Left forelimb (tissue), 1 donor: ENCODE measurements at places on chromosomes 5 and 9.

DNA sequence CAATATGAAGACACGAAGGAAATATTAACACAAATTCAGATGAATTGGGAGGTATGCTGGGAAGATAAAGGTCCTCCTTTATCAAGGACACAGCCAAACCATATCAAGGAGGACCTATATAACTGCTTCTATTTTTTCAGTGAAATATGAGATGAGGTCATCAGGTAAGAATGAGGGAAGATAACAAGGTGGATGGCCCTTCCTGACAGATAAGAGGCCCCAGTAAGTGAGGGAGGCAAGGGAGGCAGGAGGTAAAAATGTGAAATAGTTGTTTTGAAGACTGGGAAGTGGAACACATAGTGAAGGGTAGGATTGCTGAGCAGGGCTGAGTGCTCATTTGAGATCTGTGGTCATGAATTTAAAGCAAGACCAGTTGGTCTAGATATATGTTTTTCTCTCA lies 60.0 kb upstream of the FOXE1 start:
- DNase-seq: no peak

DNA sequence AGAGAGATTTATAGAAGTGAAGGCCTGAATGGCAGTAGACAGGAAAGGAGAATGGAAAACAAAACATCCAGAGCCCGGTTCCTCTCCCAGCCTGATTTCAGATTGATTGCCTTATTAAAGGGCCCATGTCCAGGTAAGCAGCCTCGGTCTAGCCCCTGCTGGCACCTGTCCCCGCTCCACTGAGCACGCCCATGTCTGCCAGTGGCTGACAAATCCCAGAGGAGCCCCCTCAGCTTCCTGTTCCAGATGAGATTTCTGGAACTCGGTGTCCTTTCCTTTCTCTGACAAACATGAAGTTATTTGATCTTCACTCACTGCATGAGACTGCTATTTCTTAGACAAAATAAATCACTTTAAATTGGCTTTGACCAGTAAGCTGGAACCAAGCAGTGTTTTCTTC lies 187.0 kb upstream of the ADCY2 start:
- DNase-seq: no peak

DNA sequence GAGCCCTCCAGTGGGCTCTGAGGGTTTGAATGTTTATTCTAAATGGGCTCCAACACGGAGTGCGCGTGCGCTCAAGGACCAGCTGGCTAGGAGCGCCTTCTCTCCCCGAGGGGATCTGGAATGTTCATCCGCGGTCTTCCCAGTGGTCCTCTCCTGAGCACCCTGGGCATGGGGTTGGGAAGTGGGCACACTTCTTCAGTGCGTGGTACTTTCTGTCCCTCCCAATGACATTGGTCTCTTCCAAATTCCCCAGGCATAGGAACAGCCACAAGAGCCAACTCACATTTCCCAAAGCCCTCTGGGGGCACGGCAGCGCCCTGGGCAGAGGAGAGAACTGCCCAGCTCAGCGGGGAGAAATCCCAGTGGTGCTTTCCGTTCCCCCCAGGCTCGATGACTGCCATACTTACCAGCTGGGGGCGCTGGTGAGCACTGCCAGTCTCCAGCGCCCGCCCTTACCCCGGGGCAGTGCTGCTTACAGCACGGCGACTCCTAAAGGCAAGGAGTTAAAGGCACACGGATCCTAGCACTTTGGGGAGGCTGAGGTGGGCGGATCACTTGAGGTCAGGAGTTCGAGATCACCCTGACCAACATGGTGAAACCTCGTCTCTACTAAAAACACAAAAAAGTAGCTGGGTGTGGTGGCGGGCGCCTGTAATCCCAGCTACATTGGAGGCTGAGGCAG lies 29.9 kb upstream of the OBP2B start:
- DNase-seq: no peak

DNA sequence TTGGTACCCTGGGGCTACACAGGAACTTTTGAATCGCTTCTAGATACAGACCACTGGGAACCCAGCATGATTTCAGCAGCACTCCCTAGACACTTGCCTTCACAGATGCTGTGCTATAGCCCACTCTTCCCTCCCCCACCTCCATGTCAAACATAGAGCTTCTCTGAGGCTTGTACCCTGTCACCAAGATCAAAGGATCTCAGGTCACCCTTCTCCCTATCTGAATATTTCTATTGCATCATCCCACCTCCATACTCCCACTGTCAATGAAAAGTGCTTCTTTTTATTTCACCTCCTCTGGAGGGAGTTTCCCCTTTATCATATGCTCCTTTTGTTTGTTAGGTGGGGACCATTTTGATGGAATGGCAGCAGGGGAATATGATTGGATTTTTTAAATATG lies 29.2 kb upstream of the PHF24 start:
- no peak for DNase-seq

GRCh38 chr5:102594192-102594591 lies 95.4 kb upstream of the SLCO6A1 start:
- no peak for DNase-seq

DNA sequence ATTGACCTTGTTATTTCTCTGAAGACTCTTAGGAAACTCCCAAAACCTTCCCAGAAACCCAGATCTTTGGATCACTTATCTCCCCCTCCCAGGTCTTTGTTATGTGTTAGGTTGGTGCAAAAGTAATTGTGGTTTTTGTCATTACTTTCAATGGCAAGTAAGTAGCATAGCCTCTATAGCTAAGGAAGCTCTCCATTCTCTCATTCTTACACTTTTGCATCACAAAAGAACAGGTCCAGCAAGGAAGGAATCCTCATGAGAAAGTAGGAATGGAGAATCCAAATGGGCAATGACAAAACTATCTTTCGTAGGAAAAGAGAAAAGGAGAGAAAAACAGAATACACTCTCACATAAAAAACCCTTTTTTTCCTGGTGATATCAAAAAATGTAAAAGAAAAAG lies 81.3 kb upstream of the ELAVL2 start:
- DNase-seq: no peak

DNA sequence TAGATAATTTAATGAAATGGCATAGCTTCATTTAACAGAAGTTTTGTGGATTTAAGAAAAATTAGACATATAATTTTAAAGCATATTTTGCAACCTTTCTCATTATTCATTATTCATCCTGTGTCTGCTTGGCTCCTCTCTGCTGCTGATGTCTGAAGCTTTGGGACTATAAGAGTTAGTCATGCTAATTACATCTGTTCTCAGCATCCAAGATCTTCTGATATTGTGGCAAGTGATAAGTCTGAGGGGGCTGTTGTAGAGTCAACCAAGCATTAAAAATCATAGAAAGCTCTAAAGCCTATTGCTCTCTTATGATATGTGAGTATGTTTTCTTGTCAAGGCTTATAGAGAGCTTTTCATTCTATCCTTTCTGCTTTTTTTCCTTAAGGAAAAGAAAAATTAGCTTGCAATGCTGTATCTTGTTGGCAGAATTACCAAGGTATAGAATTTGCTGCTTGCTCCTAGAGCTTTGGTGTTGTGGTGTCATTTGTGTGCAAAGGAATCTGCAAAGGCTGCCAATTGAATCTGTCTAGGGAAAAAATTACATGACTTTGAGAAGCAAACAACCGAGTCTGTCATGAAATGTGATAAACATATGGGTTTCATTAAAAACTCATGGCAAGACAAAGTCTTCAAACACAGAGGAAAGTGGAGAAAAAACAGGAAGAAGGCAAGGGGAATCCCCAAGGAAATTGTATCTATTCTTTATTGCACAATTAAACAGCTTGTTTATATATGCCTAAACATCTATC lies 156.1 kb upstream of the DAB2 start:
- no peak for DNase-seq

DNA sequence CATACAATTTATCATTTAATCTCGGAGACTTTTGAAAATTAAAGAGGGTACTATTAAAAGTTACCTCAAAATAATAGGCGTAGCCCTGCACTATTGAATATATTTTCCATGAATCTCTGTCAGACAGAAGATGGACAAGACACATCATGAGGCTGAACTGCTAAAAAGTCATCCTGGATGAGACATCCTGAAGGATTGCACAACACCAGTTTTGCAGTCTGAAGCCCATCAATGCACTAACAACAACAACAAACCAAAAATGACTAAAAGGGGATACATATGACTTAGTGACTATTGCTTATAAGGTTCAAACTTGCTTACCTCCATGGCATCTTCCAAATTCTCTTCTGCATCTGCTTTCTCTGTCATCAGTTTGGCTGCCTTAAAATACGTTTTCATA lies 15.7 kb downstream of the LMBRD2 start:
- DNase-seq: no peak

DNA sequence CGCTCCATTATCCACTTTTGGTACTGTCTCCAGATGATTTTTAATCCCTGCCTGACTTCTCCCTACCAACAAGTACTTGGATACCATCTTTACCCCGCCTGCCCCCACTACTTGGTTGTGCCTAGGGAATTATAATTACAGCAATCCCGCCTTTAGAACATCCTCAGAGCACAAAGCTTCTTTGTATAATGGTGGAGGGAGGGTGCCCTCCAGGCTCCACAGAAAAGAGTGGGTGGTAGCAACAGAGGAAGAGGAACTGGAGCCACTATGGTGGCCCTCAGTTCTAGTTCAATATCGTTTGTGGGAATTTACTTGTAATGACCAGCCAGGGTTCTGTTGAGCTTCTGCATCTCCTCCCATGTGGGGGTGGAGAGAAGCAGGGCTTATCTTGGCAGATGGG lies 79.0 kb upstream of the RNF38 start:
- DNase-seq: no peak

DNA sequence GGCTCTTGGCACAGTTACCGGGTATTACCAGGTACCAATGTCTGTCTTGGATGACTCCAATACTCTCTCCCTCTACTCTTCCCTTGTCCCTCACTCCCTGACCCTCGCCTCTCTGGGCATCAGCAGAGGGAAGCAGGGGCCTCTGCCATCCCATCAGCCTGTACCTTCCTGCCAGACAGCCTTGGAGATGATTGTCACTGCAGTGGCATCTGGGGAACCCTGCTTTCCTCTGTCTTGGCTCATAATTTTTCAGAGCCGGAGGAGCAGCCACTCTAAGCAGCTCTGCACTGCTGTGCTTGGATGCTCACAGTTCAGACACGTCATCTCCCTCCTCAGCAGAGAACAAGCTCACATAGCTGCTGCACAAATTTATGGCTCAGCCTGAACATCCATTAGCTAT lies 274.1 kb downstream of the SMARCA2 start:
- no peak for DNase-seq

GRCh38 chr5:170745481-170746071 lies 37.9 kb upstream of the GABRP start:
- no peak for DNase-seq

DNA sequence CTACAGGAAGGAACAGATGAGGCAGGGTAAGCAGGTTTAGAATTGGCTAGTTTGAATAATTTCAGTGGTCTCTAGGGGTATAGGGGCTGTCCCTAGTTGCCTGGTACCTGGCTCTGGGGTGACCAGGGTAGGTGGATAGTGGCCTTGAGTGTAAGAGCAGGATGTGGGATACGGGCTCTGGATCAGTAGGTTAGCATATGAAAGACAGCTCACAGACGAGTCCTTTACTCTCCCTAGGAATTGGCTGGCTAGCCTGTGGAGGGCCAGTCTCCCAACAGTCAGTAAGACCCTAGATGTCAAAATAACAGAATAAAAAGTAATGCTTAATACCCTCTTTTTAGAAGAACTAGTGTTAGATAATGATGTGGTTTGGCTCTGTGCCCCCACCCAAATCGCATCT lies 16.6 kb upstream of the C9orf152 start:
- no peak for DNase-seq

- DNase-seq: no peak
Measured at GRCh38 chr5:150300496-150301169, 2.1 kb downstream of the ARSI start.

DNA sequence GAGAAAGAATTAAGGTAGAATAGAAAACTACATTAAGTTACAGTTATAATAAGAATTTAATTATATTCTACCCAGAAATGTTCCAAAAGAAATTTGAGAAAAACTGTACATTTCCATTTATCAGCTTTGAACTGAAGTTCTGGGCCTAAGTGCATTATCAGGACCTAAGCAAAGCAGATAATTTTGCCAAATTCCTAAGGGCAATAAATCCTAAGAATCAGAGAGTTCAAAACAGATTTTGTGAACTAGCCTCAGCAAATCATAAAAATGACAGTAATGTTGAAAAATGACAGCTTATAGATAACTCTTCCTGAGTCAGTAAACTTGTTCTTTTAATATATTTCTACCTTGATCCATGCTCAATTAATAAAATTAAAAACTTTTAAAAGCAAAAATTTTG lies 662.1 kb upstream of the CDH9 start:
- DNase-seq: no peak

- DNase-seq: no peak
Measured at GRCh38 chr9:95105519-95106287, 211.8 kb downstream of the FANCC start.

- no peak for DNase-seq
Measured at GRCh38 chr5:122902263-122902662, 56.9 kb downstream of the SNX24 start.

DNA sequence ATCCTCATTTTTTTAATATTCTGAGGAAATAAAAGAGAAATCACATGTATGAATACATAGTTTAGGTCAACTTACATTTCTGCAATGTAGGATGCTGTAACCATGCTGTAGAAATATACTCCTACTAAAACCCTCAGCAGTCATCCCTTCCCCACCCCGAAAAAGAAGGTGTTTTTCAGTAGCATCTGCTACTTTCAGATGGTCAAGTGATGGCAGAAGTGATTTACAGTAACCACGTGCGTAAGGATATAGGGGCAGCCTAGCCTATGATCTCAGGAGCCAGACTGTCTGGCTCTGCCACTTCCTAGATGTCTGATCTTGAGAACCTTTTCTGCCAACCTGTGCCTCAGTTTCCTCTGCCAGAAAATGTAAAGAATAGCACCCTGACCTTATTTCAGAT lies 26.0 kb upstream of the SYK start:
- DNase-seq: no peak

DNA sequence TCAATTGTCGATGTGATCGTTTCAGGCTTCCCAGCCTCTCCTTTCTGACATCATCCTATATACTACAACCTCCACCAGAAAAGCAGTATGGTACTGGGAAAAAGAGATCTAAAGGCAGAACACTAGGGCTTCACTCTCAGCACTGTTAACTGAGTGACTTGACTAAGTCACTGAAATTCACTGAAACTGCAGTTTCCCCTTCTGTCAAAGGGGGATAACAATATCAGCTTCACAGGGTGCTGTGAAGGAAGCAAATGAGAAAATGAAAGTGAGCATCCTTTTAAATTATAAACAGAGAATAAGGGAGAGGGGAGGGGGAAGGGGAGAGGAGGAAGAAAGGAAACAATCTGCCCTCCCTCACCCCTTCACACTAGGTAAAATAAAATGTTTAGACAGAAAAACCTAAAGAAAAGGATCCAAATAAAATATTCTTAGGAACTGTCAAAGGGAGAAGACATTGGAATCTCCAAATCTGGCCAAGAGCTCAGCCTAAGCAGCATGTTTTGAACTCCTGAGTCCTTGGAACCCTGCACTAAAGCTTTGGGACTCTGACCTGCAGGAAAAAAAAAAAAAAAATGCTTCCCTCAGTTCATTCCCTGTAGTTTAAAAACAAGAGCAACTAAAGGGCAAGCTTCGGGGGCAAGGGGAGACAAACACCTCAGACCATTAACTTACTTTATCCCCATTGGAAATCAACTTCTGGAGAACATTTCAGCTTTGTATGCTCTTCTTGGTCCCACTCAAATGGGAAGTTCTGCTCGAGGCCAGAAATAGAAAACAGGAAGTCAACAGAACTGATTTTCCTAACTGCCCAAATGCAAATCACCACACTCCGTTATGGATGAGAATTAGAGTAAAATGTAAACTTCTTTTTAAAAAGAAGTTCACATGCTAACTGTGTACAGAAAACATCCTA lies 178.3 kb downstream of the DEPDC1B start:
- no peak for DNase-seq

GRCh38 chr9:6782345-6782744 lies 24.6 kb downstream of the KDM4C start:
- DNase-seq: no peak
